ENCODE measurements at places on chromosomes 16 and 17. TPM values are rescaled to one million over a fixed set of nuclear protein-coding genes. Genes with fewer than 3 reads are reported as not detected.

ADGRG1 gene
- polyA plus RNA-seq = 5.5 TPM

MRTFB gene
- polyA plus RNA-seq = 22.4 TPM

- no peak for DNase-seq
These were observed 75.2 kb upstream of the GSE1 start for GRCh38 chr16:85537795-85538401.

- peak; percentile 52 for DNase-seq
These were observed 34.9 kb downstream of the NDEL1 start for GRCh38 chr17:8470447-8471047.

- peak; percentile 57 for DNase-seq
These were observed 224.9 kb downstream of the CA10 start for GRCh38 chr17:51933647-51934046.

GRCh38 chr16:9297437-9298113 lies 206.1 kb downstream of the HAPSTR1 start:
- no peak for DNase-seq

DNA sequence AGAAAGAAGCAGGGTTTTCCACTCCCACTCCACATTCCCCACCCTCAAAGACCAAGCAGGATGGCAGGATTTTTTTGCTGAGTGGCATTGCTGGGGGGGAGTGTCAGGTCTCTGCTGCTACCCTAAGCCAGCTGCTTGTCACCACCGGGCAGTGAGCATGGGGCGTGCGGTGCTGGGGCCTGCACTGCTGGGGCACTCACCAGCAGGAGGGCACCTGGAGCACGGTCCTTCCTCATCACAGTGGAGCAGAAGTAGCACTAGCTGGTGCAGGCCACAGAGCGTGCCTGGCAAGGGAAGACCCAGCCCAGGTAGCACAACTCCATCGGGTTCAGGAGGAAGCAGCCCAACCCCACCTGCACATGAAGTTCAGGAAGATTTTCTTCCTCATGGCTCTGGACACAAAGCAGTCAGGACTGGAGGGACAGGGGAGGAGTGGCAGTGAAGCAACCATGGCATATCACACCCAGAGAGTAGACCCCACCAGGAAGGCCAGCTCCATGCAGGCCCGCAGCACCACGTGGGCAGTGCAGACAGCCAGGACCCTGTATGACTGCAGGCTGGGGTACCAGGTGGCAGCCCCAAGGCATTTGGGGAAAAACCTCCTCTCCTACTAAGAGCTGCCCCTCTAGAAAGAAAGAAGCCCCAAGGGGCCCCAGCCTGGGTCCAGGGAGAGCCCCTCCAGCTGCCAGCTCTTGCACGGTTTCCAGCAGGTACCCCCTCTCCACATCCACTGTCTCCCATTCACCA lies 16.7 kb upstream of the MYO18A start:
- no peak for DNase-seq

DNA sequence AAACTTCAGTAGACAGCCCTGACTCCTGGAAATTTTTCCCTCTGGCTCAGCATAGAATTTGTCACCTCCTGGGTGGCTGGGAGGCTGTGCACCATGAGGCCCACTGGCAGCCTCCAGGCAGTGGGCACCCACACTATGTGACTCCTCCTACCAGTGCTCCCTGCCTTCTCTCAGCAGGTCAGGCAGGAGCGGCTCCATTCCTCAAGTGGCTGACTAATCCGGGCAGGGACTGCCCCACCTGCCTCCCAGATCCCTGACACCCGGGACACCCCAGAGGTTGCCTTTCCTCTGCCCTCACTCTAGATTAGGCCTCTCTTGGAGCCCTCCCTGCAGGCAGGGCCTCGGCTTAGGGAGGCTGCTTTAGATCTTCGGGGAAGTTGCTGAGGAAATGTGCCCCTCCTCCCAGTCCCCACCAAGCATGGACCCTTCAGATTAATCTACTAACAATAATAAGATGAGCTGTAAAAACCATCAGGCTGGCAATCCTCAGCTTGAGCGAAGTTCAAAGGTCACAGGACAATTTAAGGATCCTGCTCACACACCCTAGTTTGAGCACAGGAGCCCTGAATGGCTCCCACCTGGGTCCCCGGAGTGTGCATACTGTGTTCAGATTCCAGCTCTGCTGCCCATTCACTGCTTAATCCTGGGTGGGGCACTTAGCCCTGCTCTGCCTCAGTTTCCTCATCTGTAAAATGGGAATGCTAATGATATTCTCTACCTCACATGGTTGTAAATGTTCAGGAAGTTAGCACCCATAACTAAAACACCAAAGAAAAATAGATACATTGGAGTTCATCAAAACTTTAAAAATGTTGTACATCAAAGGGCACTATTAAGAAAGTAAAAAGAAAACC lies 10.0 kb upstream of the MYCBPAP start:
- no peak for DNase-seq
